ENCODE measurements at places on chromosomes 6 and 20. TPM values are rescaled to one million over a fixed set of nuclear protein-coding genes. Genes with fewer than 3 reads are reported as not detected.

CFB gene
- 4.8 TPM for polyA plus RNA-seq

EPPIN gene
- polyA plus RNA-seq: not detected

SCUBE3 gene
- polyA plus RNA-seq: 1.6 TPM

NOTCH4 gene
- polyA plus RNA-seq: 30.2 TPM

SGK2 gene
- polyA plus RNA-seq: 7.3 TPM

MAPK13 gene
- polyA plus RNA-seq: 40.2 TPM

C20orf202 gene
- 0.27 TPM for polyA plus RNA-seq

GLP1R gene
- polyA plus RNA-seq: 12.7 TPM

CTCFL gene
- not detected for polyA plus RNA-seq

EPB41L1 gene
- polyA plus RNA-seq: 87.6 TPM

CYP21A2 gene
- 0.66 TPM for polyA plus RNA-seq

FUT9 gene
- polyA plus RNA-seq: 0.85 TPM

SLC12A5 gene
- polyA plus RNA-seq: 66.5 TPM

Data from brain (organoid and tissue), 16 donors.